Ovary (tissue), 10 donors: ENCODE measurements at places on chromosomes 5 and 9. TPM values are rescaled to one million over a fixed set of nuclear protein-coding genes. Genes with fewer than 3 reads are reported as not detected.

DNA sequence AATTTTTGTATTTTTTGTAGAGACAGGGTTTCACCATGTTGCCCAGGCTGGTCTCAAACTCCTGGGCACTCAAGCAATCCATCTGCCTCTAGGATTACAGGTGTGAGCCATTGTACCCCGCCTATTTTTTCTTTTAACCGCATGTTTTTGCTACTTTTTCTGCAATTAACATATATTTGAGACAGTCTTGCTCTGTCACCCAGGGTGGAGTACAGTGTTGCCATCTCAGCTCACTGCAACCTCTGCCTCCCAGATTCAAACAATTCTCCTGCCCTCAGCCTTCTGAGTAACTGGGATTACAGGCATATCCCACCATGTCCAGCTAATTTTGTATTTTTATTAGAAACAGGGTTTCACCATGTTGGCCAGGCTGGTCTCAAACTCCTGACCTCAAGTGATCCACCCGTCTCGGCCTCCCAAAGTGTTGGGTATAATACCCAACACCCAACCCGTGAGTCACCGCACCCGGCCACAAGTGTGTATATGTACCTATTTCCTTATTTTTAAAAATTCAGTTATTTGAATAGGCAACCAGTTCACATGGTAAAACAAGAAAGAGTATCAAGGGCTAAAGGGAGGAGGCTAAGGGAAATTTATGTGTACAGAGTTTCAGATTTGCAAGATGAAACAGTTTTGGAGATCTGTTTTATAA, 13.3 kb downstream of the PHAX start:
- H3K4me1 ChIP-seq, result no peaks in the 10 kb centered on the region
- no peak for DNase-seq
- H3K36me3 ChIP-seq, result no peaks in the 10 kb centered on the region
- H3K27ac ChIP-seq, result no peak overlapping the region

DNA sequence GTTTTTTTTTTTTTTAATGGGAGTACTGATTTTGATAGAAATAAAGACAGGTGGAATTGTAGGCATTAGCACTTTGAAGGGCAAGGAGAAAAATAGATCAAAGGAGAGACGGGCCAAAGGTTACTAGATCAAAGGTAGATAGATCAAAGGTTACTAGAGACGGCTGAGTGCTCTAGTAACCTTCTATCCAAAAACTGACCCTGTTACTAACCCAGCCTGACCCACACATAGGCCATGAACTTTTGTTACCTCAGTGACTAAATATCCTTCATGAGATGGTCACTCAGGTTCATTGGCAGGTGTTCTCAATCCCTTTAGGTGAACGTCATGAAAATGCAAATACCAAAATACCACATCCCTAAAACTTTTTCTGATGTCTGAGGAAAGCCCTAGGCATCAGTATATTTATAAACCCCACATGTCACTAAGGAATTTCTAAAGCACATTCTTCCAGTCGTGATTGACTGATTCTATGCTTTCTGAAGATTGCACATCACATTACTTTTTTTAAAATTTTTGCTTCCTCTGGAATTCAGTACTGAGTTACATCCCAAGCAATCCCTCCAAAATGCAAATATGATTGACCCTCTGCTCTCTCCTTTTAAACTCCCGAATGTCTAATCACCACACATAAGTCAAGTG, 772.7 kb downstream of the BRINP1 start:
- DNase-seq, result no peak
- H3K27ac ChIP-seq, result no peak overlapping the region
- no peaks in the 10 kb centered on the region for H3K4me1 ChIP-seq

- no peak overlapping the region for H3K27ac ChIP-seq
- no peak overlapping the region for H3K4me3 ChIP-seq
- DNase-seq, result no peak
These were observed 384.7 kb downstream of the DMRT2 start for GRCh38 chr9:1434811-1435210.

SLC34A3 gene
- total RNA-seq, result not detected
